ENCODE measurements at places on chromosomes 12 and 14.

DNA sequence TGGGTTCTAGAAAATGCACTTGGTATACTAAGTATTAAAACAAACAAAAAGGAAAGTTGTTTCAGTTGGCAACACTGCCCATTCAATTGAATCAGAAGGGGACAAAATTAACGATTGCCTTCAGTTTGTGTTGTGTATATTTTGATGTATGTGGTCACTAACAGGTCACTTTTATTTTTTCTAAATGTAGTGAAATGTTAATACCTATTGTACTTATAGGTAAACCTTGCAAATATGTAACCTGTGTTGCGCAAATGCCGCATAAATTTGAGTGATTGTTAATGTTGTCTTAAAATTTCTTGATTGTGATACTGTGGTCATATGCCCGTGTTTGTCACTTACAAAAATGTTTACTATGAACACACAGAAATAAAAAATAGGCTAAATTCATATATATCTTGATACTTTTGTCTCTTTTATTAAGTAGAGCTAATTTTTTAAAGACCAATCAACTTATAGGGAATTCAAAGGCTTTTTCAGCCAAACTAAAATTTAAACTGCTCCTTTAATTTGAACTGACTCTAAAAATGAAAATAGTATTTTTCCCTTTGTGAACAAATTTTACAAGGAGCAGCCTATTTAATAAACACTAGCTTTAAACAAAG lies 2.8 kb downstream of the FOXG1 start:
- DNase-seq: no peak

GRCh38 chr14:85471156-85471555 lies 58.8 kb upstream of the FLRT2 start:
- DNase-seq: no peak

DNA sequence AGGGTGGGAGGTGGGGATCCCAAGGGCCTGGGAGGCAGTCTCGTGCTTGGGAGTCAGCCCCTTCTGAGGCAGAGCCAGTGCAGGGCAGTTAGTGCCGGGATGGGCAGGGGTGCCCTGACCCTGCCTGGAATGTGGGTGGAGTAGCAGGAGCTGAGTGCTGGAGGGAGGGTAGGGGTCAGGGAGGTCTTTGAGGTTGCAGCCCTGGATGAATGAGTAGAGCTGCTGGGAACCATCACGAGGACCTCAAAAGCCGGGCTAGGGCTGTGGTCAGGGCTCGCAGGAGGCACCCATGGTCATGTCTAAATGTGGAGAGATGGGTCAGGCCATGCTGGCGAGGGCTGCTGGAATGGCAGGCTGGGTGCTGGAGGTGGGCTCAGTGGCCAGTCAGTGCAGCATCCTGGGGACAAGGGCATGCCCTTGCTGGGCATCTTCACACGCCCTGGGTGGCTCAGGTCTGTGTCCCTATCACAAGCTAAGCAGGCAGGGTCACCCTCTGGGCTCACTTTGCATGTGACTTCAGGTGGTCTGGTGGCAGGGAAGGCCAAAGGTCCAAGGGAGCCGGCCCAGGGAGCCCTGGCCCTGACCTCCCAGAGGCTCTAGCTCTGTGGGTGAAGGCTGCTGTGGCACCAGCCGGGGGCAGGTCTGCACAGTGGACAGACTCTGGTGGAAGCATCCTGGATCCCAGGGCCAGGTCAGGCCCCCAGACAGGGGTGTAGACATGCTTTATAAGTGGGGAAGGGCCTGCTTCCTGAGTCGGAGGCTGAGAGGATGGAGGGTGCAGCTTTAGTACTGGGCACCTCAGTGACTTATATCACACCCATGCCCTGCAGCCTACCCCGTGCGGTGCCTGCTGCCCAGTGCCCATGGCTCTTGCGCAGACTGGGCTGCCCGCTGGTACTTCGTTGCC lies 24.5 kb downstream of the PAPLN start:
- DNase-seq: no peak

GRCh38 chr12:92784356-92784755 lies 81.6 kb downstream of the PLEKHG7 start:
- DNase-seq: no peak

DNA sequence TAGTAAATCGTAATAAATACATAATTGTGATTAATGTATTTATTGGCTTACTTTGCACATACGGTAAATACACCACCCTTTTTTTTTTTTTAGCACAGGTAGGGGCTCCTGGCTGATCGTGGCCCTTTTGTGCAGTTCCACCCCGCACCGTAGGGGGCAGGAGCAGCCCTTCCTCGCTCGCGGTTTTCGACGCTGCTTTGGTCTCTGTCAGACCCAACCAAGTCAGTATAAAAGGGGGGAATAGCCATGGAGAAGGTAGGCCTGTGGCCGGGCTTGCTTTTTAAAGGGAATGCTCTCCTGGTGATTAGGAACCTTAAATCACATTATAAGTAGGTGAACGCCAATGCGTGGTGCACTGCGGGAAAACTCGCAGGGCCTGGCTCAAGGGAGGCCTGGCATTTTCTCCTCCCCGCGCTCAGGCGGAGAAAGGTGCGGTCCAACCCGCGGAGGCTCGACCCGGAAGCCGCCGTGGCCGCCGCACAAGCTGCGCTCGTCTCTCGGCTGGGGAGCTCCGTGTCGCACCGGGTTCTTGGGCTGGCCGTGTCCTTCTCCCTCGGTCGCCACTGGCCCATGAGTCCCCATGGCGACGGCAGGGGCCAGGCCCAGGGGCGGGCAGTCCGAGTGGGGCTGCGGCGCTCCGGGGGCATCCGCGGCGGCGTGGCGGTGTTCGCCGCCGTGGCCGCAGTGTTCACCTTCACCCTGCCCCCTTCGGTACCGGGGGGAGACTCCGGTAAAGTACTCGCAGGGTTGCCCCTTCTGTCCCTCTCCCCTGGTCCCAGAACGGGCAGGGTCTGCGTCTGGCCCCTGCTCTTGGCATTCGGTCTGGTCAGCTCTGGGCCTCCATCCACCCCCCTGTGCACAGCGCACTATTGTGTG lies at the start of gene TMEM260:
Gene TMEM260, plus strand, starts transcription at position 454 of the 876 bp plus-strand sequence. Its CDS starts 117 bp downstream, at position 571.
- DNase-seq: peak; percentile 94

DNA sequence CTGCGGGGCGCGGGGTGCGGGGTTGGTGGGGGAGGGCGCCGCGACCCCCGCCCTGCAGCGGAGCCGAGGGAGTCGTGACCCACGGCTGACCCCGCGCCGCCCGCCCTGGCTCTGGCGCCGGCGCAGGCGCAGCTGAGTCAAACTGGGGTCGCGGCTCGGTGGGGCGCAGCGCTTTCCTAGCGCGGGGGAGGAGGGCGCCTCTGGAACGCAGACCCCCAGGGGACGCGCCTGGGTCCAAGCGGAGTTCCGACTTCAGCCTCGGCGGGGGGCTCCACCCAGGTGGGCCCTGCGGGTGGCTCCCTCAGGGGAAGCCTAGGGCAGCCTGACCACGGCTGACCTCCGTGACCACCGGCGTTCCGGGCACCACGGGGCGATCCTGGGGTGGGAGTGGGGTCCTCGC lies 467 bp upstream of the ANHX start:
- no peak for DNase-seq

DNA sequence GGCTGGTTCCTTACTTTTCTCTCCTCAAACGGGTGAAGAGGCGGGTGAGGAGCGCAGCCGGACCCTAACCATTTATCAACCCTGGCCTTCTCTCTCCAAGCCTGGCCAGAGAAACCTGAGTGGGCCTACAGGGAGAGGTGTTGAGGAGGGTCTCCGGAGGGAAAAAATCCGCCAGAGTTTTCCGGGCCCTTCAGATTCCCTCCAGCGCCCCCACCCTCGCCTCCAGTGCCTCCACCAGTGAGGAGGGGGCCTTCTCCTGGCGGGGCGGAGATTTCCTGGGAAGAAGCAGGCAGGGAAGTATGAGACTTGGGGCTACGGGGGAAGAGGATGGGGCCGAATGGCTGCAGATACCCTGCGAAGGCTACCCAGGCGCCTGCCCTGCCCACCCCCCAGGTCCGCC lies 1.4 kb upstream of the HOXC5 start:
- no peak for DNase-seq

GRCh38 chr12:52285172-52285745 lies 6.1 kb downstream of the KRT81 start:
- DNase-seq: no peak

DNA sequence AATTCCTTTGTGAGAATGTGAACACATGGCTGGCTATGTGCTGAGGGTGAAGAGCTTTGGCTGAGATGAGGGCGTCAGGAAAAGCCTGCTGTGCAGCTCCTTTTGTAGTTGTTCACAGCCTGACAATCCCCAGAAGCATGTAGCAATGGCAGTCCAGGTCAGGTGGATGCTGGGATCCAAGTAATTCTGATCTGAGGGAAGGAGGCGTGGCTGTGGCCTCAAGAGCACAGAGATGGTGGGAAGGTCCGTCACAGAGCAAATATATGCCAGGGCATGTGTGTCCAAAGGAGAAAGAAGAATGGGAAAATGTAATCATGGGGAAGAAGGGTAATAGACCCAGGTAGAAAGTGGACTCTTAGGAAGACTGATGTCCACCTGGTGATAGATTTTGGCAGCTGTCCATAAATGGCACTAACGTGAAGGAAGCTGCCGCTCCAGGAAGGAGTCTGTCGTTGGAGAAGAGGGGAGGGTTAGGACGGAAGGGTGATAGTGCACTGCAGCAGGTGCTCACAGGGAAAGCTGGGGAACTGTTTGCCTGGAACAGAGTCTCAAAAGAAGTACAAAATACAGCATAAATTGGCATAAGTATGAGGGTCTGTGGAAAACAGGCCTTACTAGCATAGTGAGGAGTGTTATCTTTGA lies 13.8 kb downstream of the MGST1 start:
- DNase-seq: no peak

DNA sequence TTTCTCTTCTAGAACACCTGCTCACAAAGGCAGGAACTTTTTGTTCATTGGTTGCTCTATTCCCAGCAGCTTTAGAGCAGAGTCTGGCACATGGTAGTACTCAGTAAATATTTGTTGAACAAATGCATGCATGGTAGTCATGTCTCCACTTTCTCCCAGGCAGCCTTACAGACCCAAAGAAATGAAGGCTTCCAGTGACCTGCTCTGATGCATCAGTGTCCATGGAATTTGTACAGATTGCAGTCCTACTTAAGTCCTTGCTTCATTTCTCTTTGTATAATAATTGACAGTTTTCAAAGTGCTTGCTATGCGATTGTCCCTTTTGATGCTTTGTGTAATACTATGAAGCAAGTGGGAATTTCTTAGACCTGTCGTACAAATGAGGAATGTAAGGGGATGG lies 119.6 kb downstream of the DERA start:
- DNase-seq: no peak

Data from effector memory CD8-positive, alpha-beta T cell (primary cell).